Activated naive CD4-positive, alpha-beta T cell treated with anti-CD3 and anti-CD28 coated beads, Interleukin-2, amount 50 U/mL, for 72 hours (primary cell): ENCODE measurements at places on chromosomes 5 and 9.

- no peak for DNase-seq
Observed at GRCh38 chr5:125272357-125272756, 525.9 kb upstream of the ZNF608 start.

DNA sequence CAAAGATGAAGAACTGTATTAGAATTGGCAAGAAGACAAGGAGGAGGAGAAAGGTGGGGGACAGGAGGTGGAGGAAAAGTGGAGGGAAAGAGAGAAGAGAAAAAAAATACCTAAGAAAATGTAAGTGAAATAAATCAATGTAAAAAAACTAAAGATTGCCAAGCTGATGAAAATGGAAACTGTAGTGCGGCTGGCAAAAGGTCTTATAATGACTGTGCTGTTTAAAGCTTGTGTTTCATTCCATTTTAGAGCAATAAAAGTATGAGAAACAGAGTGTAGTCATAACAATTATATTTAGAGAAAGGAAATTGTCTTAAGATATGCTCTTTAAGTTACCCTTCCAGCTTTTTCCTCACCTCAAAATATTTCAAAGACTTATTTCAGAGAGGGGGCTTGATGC lies 670.5 kb upstream of the SEMA6A start:
- no peak for DNase-seq

DNA sequence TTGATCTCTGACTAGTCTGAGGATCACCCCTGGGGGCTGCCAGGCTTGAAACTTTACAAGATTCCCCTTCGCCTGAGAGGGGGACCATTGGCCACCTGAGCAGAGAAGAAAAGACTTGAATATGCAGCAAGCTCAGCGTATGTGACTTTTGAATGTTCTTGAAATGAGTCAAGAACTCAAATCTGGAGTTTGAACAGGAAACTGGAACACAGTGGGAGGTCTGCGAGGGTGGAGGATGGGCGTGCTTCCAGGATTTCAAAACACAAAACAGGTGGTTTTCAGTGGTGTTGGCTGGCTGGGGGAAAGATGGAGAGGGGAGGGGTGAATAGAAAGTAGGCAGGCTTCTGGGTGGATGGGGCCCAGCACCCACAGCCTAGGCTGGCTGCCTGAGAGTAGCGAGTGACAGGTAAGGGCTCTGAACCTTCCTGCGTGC lies 40.6 kb downstream of the TMEM174 start:
- DNase-seq = no peak

DNA sequence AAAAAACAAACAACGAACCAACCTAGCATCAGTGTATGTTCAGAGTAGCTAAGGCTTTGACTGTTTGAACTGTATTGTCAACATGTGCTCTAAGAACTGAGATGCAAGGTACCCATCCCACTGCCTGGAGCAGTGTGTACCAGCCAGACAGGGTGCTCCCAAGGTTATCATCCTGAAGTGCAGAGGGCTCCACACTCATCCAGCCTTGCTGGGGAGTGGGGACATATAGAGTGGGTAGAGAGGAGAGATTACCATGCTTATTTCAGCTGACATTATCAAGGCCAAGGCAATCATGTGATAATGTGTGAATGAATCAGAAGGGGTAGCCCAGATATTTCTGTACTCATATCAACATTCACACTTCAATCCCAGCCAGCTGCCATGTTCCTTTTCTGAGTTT lies 68.7 kb upstream of the ZNF622 start:
- DNase-seq = no peak

- DNase-seq = no peak
Observed at GRCh38 chr5:75568202-75568601, 43.1 kb upstream of the ANKDD1B start.

- DNase-seq = no peak
Observed at GRCh38 chr9:22158271-22158670, 149.2 kb upstream of the CDKN2B start.

DNA sequence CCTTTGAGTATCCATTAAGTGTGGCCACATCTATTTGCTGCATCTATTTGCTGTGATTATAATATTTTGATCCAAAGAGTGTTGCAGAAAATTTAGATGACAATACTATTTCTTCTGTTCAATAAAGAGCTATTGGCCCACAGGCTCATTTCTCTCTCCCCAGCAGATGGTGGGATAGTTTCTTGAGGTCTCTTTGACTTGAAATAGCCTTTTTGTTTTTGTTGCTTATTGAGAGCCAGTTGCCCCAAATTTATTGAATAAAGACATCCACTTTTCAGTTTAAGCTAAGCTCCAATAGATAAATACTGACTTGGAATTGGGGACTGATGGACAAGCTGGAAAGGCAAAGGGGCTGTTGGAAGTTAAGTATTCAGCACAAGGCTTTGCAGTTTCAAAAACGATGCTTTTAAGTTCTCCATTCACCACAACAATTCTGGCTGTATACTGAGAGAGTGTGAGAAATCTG lies 290.1 kb upstream of the MPDZ start:
- DNase-seq = no peak

DNA sequence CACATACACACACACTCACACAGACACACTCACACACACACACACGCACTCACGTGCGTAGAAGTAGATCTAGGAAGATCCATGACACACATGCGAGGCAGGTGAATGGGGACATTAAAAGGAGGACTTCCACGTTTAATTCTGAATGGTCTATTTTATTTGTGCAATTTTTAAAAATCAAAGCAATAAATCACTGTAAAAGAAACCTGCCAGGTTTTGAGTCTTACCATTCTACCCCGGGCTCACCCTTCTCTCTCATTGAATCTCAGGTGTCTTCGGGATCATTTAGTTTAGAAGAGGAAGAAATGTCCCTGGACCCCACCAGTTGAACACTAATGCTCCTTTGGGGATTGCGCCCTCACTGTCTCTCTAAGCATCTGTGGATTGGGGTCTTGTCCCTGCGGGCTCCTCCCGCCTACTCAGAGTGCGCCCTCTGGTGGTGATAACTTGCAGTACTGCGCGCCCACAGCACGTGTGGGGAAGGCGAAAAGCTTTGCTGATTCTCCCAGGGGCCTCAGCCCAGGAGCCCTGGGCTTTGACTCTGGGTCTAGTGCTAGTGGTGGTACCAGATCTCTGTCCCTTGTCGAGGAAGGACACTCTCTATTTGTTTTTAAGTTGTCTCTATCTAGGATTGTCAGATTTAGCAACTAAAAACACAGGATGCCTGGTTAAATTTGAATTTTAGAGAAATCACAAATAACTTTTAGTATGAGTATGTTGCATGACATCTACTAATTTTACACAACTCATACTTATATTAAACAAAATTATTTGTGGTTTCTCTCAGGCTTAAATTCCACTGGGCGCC lies 34.8 kb downstream of the BOD1 start:
- no peak for DNase-seq

- DNase-seq = no peak
Observed at GRCh38 chr5:4879075-4879474, 261.1 kb upstream of the ADAMTS16 start.

DNA sequence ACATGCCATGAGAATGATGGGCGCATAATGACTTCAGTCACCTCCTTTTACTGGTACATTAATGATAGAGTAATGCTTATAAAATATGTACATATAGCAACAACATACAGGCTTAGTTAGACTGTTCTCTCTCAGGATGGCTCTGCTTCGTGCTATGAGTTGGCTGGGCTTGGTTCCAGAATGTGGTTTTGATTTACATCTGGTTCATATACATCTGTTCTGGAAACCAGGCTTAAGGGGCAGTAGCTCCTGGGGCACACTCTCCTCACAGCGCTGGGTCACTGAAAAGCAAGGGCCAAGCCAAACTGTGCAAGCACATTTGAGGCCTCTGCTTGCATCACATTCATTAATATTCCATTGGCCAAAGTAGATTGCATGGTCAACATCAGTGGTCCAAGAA lies 44.9 kb downstream of the PCSK1 start:
- DNase-seq = no peak

GRCh38 chr5:1555011-1555807 lies 31.4 kb upstream of the LPCAT1 start:
- DNase-seq = no peak

DNA sequence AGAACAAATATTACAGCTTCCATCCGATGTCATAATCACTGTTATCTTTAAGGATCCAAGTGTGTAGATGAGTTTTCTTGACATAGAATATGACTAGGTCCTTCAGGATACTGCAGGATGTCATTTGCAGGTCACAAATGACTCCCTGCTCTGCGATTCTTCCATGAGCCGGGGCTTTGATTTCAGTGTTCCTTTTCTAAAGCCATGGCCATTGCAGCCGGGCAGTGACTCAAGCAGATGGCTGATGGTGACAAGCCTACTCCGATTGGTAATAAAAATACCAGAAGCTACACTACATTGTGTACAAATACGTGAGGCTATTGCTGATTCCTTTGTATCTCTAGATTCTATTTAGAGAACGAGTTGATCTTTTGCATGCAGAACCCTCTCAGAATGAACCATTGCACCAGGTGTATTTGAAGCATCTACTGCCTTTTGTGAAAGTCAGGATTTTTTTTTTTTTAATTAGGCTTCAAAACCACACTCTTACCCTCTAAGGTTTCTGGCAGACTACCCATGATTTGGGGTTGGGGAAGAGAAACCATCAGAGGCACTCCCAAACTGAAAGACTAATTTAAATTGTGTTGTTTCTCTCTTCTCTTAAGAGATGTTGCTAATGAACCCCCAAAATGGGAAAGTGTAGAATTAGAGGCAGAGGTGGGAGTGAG lies 271.0 kb upstream of the ADRA1B start:
- no peak for DNase-seq

- peak; percentile 75 for DNase-seq
Observed at GRCh38 chr5:43042626-43043399, 2.7 kb upstream of the ANXA2R start.

DNA sequence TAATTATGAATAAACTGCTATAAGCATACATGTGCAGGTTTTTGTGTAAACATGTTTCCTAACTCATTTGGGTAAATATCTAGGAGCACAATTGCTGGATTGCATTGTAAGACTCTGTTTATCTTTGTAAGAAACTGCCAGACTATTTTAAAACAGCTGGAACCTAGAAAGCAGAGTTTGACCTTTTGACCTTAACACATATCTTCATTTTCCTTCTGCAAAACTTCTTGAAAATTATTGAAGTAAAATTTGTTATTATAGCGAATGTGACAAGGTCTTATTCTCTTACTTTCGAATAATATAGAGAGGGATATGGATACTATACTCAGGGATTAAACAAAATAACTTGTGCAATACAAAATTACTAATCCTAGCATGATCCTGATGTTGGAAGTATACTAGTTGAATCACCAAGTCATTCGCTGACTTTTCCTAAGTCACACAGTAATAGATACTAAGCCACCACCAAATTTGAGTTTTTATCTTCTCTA lies 3.2 kb upstream of the ANXA1 start:
- no peak for DNase-seq

DNA sequence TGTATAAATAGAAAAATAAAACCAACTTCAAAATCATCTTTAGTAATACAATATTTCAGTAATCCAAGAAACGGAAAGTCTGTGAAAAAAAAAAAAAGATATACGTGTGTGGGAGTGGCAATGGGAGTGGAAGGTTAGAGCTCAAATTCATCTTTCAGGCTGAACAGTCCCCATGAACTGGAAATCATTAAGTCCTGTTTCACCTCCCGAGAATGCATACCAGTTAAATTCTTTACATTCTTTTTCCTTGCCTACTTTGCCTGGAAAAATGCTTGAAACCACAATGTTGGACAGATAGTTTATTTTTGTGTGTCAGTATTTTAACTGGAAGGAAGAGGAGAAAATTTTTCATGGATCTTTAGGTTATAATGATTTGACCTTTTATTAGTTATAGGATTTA lies 166.8 kb downstream of the MUSK start:
- no peak for DNase-seq

DNA sequence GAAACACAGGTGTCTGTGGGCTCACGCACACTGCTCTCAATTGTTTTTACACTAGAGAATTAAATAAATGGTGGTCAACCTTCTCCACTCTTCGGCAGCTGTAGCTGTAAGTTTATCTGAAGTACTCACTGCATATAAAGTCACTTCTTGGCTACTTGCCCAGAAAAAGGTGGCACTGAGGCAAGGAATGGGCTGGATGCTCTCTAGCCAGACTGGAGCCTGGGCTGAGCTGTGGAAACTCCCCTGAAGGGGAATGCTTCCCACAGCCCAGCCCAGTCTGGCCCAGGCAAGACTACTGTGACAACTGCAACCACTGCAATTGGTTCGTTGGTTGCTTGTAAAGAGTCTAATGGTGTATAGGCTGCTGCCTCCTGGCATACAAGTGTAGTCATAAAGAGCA lies 4.5 kb downstream of the LEAP2 start:
- no peak for DNase-seq

GRCh38 chr5:1171340-1171941 lies 30.0 kb upstream of the SLC6A19 start:
- no peak for DNase-seq

- no peak for DNase-seq
Observed at GRCh38 chr9:70444904-70445303, 30.4 kb upstream of the KLF9 start.

- no peak for DNase-seq
Observed at GRCh38 chr9:78363221-78363620, 66.3 kb downstream of the PSAT1 start.

DNA sequence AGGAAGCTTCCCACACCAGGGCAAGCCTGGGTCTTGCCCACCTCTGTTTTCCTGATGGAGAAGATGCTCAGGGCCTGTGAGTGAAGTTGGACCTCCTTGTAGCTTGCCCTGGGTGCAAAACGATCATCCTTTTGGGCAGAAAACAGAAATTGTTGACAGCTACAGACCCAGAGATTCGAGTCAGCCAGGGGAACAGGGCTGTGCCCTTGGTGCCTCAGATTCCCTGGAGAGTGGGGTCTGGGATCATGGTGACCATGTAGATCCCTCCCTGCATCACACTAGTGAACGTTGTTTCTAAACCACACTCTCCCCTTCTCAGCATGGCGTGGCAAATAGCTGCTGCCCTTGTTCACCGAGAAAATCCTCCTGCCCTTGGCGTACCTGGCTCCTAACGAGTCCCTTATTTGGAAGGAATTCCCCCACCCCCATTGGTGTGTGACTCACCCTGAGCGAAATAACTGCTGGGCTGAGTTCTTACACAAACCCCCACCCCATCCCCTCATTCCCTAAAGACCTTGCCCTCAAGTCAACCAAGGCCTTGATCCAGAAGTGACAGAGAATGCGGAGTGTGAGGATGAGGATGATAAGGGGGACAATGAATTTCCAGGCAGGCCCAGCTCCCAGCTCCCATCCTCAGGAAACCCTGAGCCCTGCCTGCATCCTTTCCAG lies 1.1 kb upstream of the DCANP1 start:
- peak; percentile 39 for DNase-seq

DNA sequence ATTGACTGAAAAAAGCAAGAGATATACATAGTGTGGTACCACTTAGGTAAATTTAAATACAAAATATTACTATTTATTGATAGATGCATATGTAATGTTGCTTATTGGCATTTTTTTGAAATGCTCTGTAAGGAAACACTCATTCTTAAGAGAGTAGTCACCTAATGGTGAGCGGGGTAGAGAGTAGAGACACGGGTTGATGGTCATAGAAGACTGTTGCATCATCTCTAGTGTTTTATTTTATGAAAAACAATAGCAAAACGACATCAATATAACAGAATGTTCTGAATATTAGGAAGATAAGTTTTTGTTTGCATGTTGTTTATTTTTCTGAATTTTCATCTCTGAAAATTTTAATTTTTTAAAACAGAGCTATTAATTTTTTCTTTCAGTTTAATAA lies 4.0 kb downstream of the SRP19 start:
- no peak for DNase-seq

- no peak for DNase-seq
Observed at GRCh38 chr5:37071901-37072581, 177.1 kb downstream of the CPLANE1 start.

- DNase-seq = no peak
Observed at GRCh38 chr9:88826181-88826580, 165.1 kb upstream of the S1PR3 start.

- DNase-seq = peak; percentile 13
Observed at GRCh38 chr9:98709968-98710965, 1.5 kb upstream of the GABBR2 start.

- no peak for DNase-seq
Observed at GRCh38 chr9:87873607-87874303, 8.9 kb upstream of the SPATA31E1 start.
